ENCODE measurements at places on chromosomes 2 and 18.

GRCh38 chr18:55501579-55501978 is 86.4 kb downstream of the TCF4 start:
- no peak for DNase-seq

DNA sequence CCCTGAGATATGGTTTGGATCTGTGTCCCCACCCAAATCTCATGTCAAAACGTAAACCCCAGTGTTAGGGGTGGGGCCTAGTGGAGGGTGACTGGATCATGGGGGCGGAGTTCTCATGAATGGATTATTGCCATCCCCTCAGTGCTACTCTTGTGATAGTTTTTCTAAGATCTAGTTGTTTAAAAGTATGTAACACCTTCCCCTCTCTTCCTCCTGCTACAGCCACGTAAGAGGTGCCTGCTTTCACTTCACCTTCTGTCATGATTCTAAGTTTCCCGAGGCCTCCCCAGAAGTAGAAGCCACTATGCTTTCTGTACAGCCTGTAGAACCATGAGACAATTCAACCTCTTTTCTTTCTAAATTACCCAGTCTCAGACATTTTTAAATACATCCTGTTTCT is 16.9 kb downstream of the PUM2 start:
- no peak for DNase-seq

DNA sequence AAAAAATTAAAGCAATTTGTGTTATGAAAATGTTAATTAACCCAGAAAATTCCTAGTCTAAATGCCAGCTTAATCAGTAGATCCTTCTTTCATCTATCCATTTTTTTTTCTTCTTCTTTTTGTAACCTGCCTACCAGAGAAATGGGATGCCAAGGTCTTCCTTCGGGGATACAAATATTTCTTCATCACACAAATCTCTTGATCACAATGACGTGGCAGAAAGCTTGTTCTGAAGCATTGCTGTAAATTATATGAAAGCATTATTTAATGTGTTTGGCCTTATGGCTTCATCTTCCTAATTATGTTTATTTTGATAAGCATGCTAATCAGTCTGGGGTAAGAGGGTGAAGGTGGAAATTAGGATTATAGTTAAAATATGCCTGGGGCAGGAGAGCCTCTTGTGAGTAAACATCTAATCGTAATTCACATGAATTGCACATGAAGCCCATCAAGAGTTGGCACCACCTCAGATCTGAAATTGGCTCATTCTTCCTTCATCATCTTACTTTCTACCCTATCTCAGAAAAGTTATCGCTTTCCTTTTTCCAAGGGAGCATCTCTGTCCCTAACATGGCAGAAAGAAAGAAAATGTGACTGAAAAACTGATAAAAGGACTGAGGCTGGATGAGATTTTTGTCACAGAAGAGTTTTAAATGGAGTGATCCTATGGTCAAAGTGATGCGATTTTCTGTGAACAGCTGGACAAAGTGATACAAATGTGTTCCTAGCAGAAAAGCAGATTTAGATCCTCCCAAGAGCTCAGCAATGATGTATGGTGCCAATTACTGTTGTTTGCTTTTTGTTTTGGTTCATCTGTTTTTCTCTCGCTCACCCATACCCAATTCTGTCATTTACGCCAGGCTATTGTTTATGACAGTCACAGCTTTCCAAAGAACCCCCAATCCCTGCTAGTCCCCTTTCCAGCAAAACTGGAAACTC is 76.9 kb upstream of the PMAIP1 start:
- DNase-seq, result no peak

DNA sequence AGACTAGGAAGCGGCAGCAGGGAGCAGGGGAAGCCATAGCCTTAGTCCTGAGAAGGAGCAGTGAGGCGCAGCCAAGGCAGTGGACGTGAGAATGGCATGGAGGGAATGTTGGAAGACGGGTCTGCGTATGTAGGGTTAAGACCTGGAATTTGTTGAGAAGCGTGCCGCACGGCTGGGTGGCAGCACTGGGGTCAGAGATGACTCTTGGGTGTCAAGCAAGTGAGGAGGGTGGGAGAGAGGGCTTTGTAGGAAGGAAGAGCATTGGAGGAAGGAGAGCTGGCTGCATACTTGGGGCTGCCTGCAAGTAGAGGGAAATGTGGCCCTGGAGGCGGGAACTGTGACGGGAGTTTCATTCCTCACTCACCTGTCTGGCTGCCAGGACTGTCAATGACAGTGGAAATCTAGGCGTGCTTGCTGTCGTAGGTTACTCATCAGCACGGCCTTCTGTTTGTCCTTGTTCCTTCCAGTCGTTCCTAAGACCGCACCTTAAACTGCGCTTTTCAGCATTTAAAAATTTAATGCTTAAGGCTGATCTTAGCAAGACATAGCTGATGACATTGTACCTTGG is 108.0 kb downstream of the ITGB1BP1 start:
- no peak for DNase-seq

- DNase-seq, result no peak
These were observed 714.8 kb downstream of the ADCYAP1 start for GRCh38 chr18:1619507-1619906.

- DNase-seq, result no peak
These were observed 323.4 kb upstream of the SLC14A2 start for GRCh38 chr18:45291621-45292615.

GRCh38 chr2:218743068-218743467 is 32.4 kb downstream of the TTLL4 start:
- no peak for DNase-seq

- DNase-seq, result no peak
These were observed 11.5 kb downstream of the DDX1 start for GRCh38 chr2:15603044-15603765.

DNA sequence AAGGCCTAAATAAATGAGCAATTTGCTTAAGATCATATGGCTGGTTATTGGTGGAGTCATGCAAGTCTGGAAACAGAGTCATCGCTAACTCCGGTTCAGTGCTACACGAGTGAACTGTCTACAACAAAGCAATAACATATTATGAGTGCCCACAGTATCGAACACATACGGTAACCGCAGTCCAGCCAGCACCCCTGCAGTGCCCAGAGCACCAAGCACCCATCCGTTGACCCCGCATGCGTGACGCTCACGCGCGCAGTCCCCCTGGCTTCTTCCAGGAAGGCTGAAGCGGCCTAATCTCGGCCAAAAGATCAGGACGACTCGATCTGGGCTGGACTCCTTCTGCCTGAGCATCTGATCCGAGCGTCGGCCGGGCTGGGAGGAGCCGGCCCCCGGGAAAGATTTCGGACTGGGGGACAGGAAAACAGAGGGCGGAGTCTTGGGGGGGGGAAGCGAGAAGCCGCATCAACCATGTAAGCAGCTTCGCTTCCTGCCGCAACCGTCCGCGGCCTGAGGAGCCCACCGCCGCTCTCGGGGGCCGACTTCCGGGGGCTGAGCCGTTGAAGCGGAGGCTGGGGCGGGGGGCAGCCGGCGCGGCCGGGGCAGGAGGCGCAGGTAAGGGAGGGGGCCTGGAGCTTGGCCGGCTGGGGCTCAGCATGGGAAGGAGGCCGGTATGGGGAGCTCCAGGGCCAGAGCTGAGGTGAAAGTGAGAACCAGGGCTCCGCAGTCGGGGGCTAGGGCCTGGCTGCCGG is at the start of gene PIKFYVE:
Gene PIKFYVE (plus strand): TSS at position 455 of the 752 bp plus-strand sequence. CDS start 5,265 bp downstream, outside the sequence.
- DNase-seq, result peak; percentile 75

- no peak for DNase-seq
These were observed 18.8 kb downstream of the HJURP start for GRCh38 chr2:233835230-233836186.

DNA sequence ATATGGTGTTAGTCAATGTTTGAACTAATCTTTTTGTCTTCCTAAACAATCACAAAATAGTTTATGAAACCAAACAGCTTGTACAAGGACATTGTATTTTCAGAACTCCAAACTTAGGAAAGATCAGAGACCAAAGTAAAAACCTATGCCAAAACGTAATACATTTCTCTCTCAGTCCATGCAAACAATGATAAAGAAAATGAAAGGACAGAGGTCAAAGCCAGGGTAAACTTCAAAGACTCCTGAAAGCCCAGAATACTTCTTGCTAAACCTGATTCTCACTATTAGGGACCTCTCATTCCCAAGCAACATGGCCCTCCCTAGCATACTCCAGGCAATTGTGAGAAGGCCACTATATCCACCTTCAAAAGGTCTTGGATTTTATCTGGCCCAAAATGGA is 105.1 kb upstream of the GALNT5 start:
- no peak for DNase-seq

GRCh38 chr2:229740279-229740678 is 25.9 kb upstream of the DNER start:
- DNase-seq, result no peak

GRCh38 chr2:81195774-81196382 is 891.3 kb upstream of the LRRTM1 start:
- DNase-seq, result no peak

- no peak for DNase-seq
These were observed 32.8 kb downstream of the RFX8 start for GRCh38 chr2:101442042-101442666.

- DNase-seq, result no peak
These were observed 114.9 kb downstream of the SPP2 start for GRCh38 chr2:234165421-234165820.

DNA sequence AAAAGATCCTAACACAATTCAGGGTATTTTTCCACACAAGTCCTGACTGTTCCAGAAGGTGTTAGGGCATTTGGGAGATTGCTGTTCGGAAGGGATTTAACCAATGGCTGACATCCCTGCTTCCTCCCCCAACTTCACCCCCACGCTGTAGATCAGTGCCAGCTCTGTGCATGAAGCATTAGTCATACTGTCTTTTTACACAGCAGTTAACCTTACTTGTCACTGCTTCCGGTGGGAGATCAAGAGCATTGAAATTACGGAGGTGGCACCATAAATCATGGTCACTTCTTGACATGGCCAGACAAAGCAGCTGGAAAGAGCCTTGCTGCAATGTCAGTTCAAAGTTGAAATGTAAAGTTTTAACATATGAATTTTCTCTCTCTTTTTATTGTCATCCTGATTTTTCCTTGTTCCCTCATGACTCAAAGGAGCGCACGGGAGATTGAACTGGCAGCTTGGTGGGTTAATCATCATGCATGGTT is 70.2 kb downstream of the HRH4 start:
- DNase-seq, result no peak

DNA sequence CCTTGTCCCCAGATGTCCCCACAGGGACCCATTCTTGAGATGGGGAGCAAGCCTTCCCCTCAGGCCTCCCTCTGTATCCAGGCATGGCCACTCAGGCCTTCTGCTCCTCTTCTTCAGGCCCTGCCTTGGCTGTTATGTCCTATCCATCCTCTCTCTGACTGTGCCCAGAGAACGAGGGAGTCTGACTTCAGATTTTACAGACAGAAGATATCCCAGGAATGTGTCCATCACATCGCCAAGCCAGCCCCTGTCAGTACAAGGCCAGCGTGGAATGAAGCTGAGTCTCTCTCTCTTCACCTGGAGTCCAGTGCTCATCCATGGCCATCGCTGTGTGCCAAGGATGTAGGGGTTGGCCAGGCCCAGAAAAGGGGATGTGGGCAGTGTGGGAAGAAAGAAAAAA is 57.6 kb downstream of the SDC1 start:
- no peak for DNase-seq

DNA sequence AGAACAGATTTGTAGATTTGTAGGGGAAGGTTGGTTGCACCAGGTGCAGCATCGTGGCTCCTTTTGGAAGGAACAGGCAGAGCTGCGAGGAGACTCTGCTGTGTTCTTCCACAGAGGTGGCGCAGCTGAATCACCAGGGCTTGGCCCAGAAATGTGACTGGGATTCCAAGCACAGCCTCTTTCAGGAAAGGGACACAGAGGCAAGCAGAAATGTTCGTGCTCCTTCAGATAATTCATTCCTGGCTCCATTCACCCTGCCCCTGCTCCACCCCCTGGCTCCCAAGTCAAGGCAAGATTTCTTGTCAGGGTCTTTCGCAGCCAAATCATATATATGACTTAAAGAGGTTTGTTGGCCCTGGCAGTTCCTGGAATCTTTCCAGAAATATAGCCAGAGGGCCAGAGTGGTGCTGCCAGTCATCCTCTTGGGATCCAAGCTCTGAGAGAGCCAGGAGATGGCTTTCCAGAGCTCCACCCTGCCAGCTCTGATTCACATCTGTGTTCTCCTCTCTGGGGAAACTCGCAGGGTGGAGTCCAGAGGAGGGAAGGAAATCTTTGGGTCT is 203.9 kb upstream of the TANK start:
- no peak for DNase-seq

- no peak for DNase-seq
These were observed 129.4 kb upstream of the CNTNAP5 start for GRCh38 chr2:123895651-123896050.

DNA sequence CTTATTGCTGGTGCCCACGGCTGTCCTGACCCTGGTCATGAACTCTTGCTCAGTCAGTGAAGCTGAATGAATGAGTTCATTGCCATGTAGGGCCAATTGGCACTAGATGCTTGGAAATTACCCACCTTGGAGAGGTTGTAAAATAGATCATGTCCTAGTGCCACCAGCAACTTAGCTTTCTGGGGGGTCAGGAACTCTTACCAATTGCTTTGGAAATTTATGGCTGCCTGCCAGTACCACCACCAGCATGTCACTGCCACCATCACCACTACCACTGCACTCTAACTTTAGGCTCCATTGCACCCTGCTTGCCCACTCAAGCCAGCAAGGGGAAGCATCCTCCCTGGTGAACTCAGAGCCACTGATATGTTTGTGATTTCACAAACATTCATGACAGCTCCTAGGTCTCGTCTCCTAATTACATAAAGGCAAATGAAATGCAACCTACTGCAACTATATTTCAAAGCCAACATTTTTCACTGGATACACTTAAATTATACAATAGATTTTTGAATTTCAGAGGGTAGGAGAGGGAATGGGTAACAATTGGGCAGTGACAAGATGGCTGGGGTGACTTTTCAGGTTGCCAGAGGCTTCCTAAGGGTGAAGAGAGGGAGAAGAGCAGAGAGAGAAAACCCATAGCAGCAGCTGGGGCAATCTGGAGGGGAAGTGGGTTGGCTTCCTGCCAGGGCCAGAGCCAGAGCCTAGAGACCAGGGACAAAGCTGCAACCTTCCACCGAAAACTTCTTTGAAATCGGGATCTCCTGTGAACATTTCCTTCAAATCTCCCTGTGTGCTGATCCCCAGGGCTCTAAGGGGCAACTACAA is 3.5 kb upstream of the EMILIN1 start:
- no peak for DNase-seq

DNA sequence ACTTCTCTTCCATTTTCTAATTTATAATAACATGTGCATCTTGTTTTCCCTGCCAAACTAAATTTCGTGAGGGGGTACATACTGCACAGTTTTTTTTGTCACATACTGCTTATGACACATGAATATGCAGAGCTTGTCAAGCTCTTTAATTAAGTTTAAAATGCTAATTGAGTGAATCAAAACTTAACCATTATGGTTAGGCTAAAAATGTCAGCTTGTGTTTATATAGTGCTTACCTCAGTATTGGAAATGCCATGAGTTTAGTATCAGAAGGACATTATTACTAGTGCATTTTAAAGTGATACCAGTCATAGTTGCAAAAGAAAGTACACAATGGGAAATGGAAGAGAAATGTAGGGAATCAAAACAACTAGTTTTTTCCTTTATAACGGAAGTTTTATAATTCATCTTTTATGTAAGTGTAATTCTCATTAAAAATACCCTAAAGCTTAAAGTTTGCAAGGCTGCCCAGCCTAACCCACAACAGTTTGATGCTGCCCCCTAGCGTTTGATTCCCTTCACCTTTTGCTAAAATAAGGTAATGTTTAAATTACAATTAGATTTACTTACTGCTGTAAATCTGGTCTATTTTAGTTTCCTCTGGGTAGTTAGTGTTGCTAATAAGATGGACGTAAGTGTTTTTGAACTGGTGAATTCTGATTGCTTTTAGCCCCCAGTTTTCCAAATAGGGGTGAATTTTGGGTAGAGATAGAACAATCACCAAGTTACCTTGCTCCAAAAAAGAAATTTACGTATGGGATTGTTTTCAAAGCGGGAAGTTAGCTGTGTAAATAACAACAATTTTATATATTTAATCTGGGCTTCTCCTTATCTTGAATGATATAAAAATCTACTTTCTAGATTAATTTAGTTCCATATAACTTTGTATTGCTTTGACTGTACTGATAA is 3.2 kb downstream of the SLC39A10 start:
- peak; percentile 52 for DNase-seq

Measured in stimulated activated CD8-positive, alpha-beta memory T cell treated with anti-CD3 and anti-CD28 coated beads, Interleukin-7, amount 100 ng/mL, for 1 hour (primary cell).